Muscle of arm (tissue), 14 donors: ENCODE measurements at places on chromosomes 7 and 10. TPM values are rescaled to one million over a fixed set of nuclear protein-coding genes. Genes with fewer than 3 reads are reported as not detected.

The FBH1 gene
- 53.7 TPM for polyA plus RNA-seq

The MKX gene
- 2.8 TPM for polyA plus RNA-seq

The IGFBP3 gene
- polyA plus RNA-seq: 259 TPM

The SH2B2 gene
- polyA plus RNA-seq: 22.3 TPM

The SYNPO2L gene
- 211 TPM for polyA plus RNA-seq

The GALNT11 gene
- 28.9 TPM for polyA plus RNA-seq

The PTF1A gene
- not detected for polyA plus RNA-seq

The CPED1 gene
- not detected for polyA plus RNA-seq

The CCL24 gene
- polyA plus RNA-seq: not detected

The ITGB8 gene
- 5.7 TPM for polyA plus RNA-seq

The CPA2 gene
- 0.48 TPM for polyA plus RNA-seq

The TMEM236 gene
- polyA plus RNA-seq: 0.64 TPM

The NODAL gene
- 0.30 TPM for polyA plus RNA-seq

The INHBA gene
- polyA plus RNA-seq: 6.9 TPM

The AASS gene
- 15.7 TPM for polyA plus RNA-seq

The C10orf143 gene
- not detected for polyA plus RNA-seq

The HIBADH gene
- polyA plus RNA-seq: 31.8 TPM

The ANKRD30A gene
- polyA plus RNA-seq: not detected

The GIMAP1 gene
- polyA plus RNA-seq: not detected

The CDH23 gene
- 4.0 TPM for polyA plus RNA-seq

The CRTAC1 gene
- 0.30 TPM for polyA plus RNA-seq

The PLAU gene
- polyA plus RNA-seq: 29.2 TPM

The POLD2 gene
- polyA plus RNA-seq: 82.1 TPM
